Hematopoietic multipotent progenitor cell treated with erythropoietin and hydrocortisone succinate and interleukin-3 and kit ligand, for 17 days (in vitro differentiated cells): ENCODE measurements at places on chromosomes 2 and 18.

DNA sequence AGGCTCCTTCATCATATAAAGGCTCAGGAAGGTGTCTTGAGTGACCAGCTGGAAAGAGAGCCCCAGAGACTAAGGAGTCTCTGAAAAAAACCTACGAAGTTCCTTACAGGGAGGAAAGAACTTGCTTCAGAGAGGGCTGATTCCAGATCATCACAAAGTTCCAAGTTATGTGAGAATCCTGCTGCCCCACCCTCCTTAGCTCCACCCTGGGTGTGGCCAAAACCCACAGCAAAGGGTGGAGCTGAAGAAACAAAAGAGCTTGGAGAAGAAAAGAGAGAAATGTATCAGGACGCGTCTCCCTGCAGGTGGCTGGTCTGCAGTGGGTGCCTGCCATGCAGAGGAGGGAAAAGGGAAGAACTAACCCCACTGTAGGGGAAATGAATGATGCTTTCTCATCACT is 32.8 kb upstream of the ZNF396 start:
- no peak for DNase-seq

GRCh38 chr2:27966466-27966865 is 75.9 kb downstream of the BABAM2 start:
- DNase-seq: no peak

DNA sequence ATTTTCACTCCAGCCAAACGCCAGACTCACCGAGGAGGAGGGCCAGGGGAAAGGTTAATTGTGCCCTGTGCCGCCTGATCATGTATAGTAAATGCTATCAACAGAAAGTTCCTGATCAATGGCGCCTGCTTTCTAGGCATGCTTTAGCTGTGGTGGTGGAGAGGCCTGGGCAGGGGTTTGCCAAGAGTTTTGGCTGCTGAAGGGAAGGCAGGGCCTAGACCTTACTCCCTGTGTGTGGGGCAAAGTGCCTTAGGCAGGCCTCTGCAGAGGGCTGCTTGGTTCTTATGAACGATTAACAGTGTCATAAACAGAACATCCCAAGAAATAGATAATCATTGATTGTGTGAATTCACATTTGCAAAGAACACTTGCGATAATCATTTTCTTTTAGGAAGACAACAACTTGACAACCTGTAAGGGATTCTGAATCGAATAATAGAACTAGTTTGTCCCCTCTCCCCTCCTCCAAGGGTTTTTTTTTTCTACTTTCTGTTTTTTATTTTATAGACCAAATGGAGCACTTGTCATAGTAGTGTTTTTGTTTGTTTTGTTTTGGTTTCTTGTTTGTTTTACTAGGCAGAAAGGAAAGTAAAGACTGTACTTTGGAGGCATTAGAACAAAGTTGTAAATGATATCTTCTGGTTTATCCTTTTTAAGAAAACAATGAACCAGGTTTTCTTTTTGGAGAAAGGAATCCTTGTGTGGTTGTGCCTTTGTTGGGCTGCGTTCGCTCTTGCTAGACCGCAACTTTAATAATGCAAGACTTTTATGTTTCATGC is 6.5 kb downstream of the TSHZ1 start:
- DNase-seq: no peak

- no peak for DNase-seq
Observed at GRCh38 chr2:203782262-203782976, 76.0 kb downstream of the CD28 start.

- no peak for DNase-seq
Observed at GRCh38 chr18:31102025-31102684, at the start of gene DSC2. Gene DSC2 (minus strand): TSS chr18:31102421. CDS start chr18:31101971, 450 bp downstream.

DNA sequence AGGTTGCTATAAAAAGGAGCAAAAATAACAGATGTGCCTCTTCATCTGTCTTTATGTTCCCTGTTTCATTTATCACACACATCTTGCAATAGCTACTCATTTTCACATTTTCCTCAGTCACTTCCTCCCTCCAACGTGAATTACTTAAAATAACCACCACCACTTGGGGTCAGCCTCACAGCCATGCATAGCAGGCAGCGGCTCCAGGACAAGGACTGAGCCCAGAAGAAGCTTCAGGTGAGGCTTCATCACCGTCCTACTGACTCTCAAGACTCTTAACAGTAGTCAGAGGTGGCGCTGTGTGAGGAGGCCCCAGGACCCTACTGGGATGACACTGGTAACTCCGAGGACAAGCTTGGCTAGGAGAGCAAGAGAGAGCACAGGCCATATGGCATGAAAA is 15.5 kb upstream of the ST8SIA5 start:
- no peak for DNase-seq

- no peak for DNase-seq
Observed at GRCh38 chr18:4821801-4822200, 366.7 kb upstream of the DLGAP1 start.

DNA sequence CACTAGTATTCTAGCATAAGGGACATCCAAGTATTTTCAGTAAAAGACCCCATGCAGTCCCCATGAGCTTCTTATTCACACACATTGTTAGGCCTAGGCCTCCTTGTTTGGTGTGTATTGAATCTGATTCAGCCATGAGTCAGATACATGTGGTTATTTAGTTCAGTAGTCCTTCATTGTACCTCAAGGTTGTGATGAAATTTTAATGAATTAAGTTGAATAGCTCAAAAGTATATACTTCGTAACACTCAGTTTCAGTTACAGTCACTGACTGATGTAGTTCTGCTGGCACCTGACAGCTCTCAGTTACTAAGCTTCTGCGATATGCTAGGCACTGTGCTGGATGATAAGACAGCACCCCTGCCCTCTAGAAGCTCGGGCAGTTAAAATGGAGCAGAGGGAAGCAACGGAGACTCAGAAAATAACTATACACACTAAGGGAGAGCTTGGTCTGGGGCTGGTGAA is 86.4 kb downstream of the XRCC5 start:
- peak; percentile 17 for DNase-seq

DNA sequence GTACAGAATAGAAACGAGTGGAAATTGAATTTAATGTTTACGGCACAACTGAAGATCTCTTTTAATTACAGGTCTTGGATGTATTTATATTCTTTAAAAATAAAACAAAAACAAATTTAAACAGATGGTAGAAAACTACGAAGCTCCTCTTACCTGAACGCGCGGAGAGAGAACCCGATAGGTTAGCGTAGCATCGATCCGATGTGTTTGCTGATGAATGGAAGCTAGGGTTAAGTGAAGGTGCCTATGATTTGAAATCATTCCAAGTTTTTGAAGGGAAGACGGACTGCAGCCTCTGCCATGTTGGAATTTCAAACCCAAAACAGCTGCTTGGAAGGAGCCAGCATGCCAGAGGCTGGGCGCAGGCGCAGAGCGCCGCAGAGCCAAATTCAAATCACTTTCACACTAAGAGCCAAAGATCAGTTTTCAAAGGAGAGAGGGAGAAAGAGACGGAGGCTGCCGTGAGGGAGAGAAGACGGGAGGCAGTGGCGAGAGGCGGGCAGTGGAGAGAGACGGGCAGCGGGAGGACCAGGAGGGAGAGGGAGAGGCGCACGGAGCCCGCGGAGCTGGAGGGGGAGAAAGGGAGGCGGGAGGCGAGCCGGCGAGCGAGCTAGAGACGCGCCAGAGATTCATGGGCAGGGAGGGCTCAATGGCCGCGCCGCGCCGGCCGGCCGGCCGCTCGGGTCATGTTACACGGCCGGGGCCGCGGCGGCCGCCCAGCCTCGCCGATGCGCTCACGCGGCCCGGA is at the start of gene FIGN:
Gene FIGN (minus strand): TSS at position 324 of the 748 bp plus-strand sequence. CDS start 1,081 bp downstream, outside the sequence.
- no peak for DNase-seq

- DNase-seq: no peak
Observed at GRCh38 chr18:13428319-13428718, 209.8 kb downstream of the LDLRAD4 start.

DNA sequence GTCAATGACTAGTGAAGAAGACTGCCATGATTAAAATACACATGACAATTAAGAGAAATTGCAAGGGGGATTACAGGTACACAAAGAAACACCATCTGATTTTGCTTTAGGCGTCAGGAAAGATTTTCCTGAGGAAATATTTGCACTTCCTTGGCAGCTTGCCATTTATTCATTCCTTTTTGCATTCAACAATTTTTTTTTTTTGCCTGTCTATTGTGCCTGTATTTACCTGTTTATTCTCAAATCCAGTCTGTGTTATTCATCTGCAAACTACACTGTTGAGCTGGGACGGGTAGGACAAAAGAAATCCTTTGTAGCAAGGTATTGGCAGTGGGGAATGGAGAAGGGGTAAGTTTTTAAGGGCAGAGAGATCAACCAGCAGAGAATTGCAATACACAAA is 31.8 kb downstream of the SMAD2 start:
- no peak for DNase-seq

- DNase-seq: no peak
Observed at GRCh38 chr18:154151-154550, 4.2 kb upstream of the USP14 start.

DNA sequence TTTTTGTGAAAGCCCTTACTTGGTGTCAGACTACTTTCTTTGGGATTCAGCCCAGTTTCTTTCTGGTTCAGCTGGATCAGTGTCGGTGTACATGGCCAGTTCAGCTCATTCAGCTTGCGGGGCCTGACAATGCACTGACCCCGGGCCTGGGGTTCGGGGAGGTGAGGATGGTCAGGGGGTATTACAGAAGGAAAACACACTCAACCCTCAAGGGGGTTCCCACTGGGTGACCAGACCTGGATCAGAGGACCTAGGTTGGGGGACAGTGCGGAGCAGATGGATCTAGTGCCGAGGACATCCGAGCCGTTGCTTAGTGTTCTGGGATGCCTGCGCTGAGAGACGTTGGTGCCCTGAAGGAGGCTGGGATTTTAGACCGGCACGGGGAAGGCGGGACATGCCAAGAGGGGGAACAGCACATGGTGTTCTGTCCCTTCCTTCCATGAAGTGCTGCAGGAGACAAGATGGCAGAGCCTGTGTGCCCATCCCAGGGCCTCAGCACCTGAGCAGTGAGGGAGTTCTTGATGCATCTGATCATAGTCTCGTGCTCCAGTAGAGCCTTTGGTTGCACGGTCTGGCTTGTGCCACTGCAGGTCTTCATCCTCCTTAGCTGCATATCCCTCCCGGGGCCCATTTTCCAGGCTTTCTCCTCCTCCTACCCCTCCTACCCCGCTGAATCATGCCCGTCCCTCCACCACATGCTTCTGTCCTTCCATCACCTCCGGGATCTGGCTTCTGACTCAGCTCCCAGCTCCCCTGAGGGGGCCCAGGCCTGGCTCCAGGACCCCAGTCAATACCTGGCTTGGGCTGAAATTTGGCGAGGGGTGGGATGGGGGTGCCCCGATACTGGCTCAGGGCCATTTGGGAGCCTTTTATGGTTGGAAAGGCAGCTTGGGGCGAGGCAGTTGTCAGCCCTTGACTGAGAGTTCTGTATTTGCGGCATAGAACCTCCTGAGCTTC is 18.0 kb downstream of the SPEG start:
- DNase-seq: no peak

- DNase-seq: no peak
Observed at GRCh38 chr18:49944663-49945062, 131.3 kb upstream of the ACAA2 start.

DNA sequence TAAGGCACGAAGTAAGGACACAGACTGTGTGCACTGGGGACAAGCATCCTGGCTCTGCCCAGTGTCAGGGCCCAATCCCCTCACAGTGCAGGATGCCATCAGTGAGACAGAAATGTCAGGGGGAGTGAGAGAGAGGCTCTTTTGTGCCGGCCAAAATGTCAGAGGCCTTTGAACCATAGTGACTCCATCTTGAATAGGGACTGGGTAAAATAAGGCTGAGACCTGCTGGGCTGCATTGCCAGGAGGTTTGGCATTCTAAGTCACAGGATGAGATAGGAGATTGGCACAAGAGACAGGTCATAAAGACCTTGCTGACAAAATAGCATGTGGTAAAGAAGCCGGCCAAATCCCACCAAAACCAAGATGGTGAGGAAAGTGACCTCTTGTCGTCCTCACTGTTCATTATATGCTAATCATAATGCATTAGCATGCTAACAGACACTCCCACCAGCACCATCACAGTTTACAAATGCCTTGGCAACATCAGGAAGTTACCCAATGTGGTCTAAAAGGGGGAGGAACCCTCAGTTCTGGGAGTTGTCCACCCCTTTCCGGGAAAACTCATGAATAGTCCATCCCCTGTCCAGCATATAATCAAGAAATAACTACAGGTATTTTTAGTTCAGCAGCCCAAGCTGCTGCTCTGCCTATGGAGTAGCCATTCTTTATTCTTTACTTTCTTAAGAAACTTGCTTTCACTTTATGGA is 337.4 kb downstream of the LPIN1 start:
- no peak for DNase-seq

DNA sequence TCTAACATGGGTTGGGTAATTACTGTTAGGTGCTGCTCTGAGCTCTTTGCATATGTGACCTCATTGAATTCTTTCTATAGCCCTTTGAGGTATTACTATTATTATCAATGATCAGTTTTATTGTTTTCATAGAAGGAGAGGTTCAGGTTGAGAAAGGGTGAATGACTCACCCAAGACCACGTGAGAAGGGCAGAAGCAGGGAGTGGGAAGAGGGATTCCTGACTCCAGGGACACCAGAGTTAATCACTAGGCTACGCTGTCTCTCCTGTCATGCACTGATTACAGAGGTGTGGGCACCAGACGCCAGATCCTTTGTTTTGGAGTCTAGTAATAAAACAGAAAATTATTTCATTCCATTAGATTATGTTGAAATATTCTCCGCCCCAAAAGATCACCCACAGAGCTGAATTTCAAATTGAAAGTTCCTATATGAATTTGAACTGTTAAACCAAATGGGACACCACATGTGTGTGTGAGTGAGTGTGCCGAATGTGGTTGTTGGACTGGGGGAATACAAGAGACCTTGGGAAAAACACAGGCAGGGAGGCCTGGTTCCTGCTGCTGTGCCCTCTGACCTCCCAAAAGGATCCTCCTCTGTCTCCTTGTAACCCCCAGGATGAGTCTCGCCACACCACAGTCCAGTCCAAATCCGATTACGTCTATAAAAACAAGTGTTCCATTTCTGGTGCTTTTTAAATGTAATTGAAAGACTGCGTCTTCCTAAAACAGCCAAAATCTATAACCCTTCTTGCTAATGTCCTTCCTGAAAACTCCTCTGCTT is 215.4 kb downstream of the ZNF521 start:
- DNase-seq: no peak

- no peak for DNase-seq
Observed at GRCh38 chr2:122886479-122887145, 1131.2 kb downstream of the TSN start.

- no peak for DNase-seq
Observed at GRCh38 chr2:214560618-214561190, 149.8 kb downstream of the VWC2L start.
